ENCODE measurements at places on chromosomes 16 and 17.

- DNase-seq, result no peak
These were observed 21.9 kb downstream of the ZNF750 start for GRCh38 chr17:82817947-82818346.

DNA sequence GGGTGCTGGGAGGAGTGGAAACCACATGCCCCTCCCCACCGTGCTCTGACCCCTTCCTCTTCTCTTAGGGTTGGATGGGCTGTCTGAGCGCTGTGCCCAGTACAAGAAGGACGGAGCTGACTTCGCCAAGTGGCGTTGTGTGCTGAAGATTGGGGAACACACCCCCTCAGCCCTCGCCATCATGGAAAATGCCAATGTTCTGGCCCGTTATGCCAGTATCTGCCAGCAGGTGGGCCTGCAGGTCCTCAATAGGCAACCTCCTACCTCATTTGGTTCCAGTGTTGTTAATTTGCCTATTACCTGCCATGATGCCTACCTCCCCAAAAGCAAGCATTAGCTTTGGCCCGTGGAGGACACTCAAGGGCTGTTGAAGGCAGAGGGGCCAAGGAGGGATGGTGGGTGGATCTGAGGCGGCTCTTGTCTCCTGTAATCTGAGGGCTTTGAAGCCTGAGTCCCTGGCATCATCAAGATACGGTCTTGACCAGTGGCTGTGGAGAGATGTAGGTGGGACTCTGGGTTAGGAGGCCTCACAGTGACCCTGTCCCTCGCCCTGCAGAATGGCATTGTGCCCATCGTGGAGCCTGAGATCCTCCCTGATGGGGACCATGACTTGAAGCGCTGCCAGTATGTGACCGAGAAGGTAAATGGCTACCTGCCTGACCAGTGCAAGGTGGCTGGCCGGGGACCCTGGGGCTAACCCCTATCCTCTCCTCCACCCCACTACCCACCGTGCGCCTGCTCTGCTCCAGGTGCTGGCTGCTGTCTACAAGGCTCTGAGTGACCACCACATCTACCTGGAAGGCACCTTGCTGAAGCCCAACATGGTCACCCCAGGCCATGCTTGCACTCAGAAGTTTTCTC, 3.4 kb downstream of the ALDOA start:
- no peak for DNase-seq

GRCh38 chr17:17877529-17878358, 41.0 kb upstream of the SREBF1 start:
- DNase-seq, result no peak

GRCh38 chr17:12053552-12053951, 32.9 kb downstream of the MAP2K4 start:
- no peak for DNase-seq

GRCh38 chr16:87679593-87680271, 77.4 kb downstream of the JPH3 start:
- DNase-seq, result no peak

DNA sequence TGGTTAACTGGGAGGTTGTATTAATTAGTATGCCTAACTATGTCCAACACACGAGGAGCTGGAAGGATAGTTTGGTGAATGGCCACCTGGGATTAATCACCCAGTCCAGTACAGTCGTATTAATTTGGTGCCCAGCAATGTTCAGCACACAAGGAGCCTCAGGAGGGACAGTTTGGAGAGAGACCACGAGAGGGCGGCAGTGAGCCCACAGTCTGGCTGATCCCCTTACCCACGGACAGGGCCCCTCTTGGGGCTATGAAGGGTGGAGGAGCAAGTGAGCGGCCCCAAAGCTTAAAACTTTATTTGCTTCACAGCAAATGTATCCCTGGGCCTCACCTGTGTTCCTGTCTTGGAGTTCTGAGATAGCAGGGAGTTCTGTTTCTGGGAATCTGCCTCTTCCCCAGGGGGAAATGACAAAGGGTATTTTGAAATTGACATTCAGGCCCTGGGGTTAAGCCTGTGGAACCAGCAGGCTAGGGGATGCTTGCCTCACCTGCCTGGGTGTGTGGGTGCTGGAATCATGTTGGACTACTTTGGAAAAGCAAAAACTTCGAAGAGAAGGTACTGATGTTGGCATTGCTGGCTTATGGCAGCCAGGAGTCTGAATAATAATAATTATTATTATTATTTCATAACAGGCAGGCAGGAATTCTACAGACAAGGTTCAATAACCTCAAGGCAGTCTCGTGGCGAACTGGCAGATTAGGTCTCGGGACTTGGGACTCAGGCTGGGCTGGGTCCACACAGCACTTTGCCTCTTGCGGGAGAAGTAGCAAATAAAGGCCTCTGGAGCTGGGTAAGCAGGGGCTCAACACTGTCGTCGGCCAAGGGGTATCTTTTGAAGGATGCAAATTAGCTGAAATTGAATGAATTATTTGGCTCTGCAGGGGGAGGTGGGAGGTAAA, 227.6 kb upstream of the ASIC2 start:
- peak; percentile 3 for DNase-seq

GRCh38 chr17:29611351-29612093, 11.2 kb downstream of the CORO6 start:
- DNase-seq, result no peak

Measured in NCI-H1694 treated with DMSO at 0.1 percent for 48 hours (cell line).